ENCODE measurements at places on chromosomes 4 and X.

GRCh38 chrX:119134466-119134865, 6.9 kb upstream of the KIAA1210 start:
- DNase-seq: no peak

- no peak for DNase-seq
These were observed 15.7 kb downstream of the ATP10D start for GRCh38 chr4:47500776-47501175.

DNA sequence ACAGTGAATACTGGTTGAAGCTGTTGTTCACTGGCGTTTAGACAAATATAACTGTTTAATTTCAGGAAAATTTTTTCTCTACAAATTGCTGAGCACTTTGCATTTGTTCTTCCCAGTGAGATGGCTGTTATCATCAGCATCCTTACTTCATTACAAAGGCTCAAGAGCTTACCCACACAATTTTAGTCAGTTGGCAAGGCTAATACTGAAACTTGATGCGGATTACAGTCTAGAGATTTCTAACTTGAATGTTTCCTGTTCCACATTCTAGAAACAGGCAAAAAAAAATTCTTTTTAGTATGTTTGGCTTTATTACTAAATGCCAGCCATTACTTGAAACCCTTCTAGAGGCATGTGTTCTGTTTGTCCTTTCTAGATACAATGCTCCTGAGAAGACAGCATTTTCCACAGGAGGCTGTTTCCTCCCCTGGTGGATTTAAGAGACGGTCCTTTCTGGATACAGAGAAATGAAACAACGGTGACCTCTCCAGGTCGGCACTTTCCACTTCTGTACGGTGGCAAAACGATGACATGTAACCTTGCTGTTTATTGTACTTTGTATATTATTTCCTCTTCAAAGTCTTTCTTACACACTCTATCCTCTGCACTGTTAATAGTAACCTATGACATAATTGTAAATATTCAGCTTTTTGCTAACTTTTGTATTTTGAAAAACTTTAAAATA, 80.9 kb downstream of the RFC1 start:
- DNase-seq: no peak

DNA sequence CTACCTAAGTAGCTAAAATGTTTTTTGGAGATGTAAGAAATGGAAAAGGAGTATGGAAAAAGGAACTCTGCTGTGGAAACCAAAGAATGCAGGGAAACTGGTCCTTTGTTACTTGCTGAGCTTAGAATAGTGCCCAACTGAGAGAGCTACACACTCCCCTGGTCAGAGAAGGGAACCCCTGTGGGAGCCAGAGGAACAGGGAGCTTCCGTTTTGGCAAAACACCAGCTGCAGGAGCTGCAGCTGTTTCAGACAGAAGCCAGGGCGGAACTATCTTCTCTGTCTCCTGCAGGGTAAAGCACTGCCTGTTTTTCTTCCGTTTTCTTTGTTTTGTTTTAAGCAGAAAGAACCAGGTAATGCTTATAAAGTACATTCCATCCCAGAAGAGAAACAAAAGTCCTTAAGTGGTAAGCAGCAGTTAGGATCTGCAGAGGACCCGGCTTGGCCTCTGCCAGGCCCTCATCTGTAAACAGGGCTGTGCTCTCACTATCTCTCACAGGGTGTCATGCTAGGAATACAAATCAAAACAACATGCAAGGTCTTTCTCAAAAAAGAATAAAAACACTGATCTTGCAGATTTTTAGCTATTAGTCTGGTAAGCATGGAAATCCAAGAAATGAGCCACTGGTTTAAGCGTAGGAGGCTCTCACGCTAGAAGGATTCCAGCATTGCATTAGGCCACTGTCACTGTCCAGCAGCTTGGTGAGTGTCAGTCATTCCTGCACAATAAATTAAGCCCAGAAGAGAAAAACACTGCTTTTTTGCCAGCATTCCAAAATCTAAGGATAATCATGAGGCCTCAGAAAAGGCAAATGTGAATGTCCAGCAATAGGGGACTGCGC, 76.1 kb downstream of the CHST7 start:
- peak; percentile 53 for DNase-seq
